Activated T-cell treated with anti-CD3 and anti-CD28 coated beads, Interleukin-2, amount 50 U/mL, for 48 hours (primary cell): ENCODE measurements at places on chromosomes 5 and 9.

DNA sequence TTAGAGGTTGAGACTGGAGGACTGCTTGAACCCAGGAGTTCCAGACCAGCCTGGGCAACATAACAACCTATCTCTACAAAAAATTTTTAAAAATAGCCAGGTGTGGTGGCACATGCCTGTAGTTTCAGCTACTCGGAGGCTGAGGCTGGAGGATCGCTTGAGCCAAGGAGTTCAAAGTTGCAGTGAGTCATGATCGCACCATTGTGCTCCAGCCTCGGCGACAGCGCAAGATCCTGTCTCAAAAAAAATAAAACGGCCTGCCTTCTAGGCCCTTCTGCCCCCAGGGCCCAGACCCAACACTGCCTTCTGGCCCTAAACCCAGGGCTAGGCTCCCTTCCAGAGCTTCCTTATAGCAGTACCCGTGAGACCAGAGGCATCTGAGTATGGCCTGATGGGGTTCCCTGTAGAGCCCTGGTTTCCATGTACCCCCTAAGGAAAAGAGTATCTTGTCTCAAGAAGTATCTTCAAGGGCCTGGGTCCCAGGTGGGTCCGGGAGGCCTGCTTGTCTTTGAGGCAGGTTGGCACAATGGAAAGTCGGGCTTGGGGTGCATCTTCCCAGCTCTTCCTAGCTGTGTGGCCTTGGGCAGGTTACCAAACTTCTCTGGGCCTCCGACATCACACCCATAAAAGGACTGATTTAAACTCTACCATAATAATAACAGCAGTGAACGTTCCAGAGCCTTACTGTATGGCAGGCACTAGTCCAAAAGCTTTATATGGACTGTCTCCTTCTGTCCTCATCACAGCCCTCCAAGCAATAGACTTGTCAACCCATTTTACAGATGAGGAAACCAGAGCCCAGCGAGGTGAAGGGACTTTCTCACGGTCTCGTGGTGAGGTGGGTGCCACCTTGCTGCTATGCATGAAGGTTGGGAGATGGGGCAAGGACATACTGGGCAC is 9.6 kb downstream of the LRRC8A start:
- no peak for DNase-seq

GRCh38 chr9:134285215-134285845 is 40.9 kb upstream of the RXRA start:
- DNase-seq, result no peak

- DNase-seq, result no peak
These were observed 14.7 kb upstream of the SMIM32 start for GRCh38 chr5:136207631-136208030.

GRCh38 chr5:154101184-154101583 is 62.4 kb downstream of the MFAP3 start:
- no peak for DNase-seq

DNA sequence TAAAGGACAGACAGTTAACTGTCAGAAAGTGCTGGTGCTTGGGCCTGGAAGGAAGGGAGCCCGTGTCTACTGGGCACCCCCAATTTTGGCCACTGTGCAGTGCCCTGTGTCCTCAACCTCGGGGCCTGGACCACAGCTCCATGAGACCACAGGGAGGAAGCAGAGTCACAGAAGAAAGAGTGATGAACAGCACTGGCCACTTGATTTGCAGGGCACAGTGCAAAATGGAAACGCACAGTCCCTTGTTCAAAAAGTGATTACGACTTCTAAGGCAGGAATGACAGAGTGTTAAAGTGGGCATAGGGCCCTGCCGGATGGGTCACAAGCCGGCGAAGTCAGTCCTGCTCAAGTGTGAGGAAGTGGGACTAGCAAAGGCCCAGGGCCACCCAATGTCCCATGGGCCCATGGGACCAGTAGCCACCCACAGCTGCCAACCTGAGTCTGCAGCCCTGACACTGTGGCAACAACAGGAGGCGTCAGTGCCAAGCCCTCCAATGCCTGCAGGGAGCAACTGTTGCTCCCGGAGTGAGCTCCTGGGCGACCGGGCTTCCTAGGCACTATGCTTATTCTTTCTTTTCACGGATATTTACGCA is 85.4 kb downstream of the ADAMTS2 start:
- DNase-seq, result no peak

- no peak for DNase-seq
These were observed 108.2 kb upstream of the KLF4 start for GRCh38 chr9:107597743-107598217.

- no peak for DNase-seq
These were observed 814.3 kb upstream of the CDH10 start for GRCh38 chr5:25459082-25459481.

- DNase-seq, result no peak
These were observed 401.6 kb downstream of the ANXA1 start for GRCh38 chr9:73553295-73553694.

DNA sequence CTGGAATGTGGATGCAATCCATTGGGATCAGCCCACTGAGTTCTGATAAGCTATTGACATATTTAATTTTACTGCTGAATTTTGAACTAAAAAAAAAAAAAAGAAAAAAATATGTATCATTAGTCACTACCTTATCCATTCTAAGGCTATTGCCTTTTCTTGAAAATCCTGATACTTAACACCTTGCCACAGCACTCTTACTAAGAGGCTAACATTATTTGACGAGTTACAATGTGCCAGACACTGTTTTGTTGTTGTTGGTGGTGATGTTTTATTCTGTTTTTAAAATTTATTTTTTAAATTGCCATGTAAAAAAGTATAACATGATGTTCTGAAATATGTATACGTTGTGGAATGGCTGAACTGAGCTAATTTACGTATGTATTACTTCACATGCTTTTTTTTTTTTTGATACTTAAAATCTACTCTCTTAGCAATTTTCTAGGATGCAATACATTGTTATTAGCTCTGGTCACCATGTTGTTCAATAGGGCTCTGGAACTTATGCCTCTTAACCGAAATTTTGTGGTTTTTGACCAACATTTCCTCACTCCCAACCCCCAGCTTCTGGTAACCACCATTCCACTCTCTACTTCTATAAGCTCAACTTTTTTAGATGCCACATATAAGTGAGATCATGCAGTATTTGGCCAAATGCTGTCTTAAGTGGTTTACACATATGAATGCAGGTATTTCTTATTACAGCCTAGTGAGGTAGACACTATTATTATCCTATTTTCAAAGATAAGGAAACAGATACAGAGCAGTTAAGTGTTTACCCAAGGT is 134.8 kb upstream of the PCA3 start:
- no peak for DNase-seq

GRCh38 chr5:50439221-50439620 is 1.9 kb downstream of the EMB start:
- no peak for DNase-seq

DNA sequence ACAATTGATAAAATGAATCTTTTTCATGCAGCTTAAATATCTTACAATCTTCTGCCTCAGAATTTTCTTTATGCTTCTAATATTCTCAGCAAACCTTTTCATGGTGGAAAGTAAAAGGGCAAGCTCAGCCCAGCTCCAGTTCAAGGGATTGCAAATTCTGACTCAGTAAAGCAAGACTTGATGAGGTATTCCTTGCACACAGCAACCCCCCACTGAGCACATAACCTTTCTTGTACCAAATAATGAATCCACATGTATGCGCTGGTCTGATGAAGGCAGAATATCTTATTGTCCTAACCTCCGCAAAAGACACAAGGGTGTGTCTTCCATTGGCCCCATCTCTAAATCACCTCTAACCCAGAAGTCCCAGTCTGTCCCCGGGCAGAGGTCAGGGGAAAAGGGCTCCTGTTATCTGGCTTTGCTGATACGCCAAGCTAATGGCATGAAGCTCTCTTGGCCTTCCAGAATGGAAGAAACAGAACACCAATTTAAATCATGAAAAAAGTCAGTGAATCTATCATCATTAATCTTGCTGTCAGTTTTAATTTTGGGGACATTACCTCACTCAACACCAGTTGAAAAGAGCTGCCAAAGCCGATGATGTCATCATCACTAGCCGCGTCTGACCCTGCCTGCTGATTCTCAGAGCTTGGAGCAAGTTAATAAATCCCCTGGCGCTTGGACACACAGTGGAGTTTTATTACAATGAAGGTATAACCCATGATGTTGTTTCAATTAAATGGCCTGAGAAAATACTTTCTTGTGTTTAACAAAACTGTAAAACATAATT is 592.5 kb upstream of the CLINT1 start:
- no peak for DNase-seq

DNA sequence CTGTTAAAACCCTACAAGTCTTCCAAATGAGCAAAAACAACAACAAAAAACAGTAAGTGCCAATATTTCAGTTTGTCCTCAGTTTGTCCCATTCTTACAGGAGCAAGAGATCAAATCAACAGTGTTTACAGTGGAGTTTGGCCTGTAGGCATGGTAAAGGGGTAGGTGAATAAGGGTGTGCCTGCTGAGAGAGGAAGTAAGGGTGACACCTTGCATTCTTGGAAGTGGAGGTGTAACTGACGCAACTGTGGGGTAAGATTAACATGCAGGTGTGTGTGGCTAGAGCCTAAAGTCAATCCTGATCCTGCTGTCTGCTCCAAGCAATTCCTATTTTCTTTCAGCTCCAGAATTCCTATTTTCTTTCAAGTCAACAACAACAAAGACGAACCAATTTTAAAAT is 43.4 kb downstream of the PFDN1 start:
- no peak for DNase-seq

GRCh38 chr5:95928724-95929253 is 32.9 kb downstream of the ELL2 start:
- no peak for DNase-seq

- DNase-seq, result no peak
These were observed 24.6 kb downstream of the NDUFA8 start for GRCh38 chr9:122134822-122135528.

GRCh38 chr5:23089286-23089685 is 236.1 kb upstream of the CDH12 start:
- no peak for DNase-seq

DNA sequence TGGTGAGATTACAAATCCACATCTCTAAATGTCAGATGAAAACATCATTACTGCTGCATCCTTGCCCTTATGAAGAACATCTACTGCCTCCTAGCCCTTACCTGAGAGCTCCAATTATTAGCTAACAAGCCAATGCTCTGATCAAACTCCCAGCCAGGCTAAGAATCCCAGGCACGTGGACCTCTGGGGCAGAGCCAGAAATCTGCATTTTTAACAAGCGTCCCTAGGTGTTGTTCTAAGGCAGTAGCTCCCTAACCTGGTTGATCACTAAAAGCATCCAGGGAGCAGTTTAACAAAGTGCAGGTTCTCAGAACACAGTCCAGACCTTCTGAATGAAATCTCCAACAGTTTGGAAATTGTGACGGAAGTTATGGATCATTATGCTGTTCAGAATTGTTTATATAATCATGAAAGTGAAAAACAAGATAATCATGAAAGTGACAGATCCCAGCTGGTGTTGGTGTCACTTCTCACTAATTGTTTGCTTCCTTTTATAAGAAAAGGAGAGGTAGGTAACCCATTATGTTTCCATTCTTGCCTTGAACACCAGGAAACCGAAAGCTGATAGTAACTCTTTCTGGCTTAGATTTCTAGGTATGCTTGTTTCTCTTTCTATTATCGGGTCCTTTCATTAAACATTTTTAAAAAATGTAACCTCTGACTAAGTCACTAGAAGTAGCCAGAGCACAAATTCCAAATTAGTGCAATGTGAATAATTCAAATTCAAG is 216.5 kb upstream of the NR4A3 start:
- DNase-seq, result no peak

DNA sequence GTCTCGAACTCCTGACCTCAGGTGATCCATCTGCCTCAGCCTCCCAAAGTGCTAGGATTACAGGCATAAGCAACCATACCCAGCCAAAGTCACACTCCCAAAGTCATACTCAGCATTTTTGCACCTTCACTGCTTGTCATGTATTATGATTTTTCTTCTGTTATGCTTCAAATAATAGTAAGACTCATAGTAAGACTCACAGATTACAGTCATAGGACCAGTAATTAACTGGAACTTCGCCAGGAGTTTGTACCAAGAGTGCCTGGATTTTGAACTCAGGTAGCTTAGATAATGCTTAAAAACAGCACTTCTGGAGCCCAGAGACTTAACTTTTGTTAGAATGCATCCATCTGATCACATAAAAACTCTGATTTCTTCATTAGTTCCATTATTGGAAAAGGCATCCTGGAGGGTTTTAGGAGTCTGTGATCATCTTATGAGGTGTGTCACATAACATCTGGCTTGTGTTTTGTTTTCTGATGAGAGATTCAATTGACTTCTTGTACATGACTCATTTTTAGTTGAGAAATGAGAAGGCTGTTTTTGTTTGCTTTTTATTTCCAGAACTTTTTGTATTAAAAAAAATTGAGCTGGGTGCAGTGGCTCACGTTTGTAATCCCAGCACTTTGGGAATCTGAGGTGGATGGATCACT is 131.5 kb downstream of the ADAMTS19 start:
- DNase-seq, result no peak

GRCh38 chr5:171891150-171891549 is 105.5 kb downstream of the SMIM23 start:
- DNase-seq, result no peak

DNA sequence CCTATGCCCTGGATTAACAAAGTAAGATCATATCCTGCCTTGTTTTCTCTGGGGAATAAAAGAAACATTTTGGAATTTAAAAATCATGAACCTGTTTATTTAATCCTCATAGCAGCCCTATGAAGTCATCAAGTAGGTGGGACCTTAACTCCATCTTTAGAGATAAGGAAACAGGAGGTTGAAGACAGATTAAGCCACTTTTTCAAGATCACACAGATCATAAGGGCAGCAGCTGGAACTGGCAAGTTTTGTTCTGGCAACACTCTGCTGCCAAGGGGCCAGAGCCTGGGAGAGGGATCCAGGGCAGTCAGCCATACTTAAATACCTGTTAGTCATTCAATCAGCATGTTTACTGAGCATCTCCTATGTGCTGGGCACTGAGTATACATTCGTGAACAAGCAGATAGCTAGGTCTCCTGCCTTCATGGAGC is 63.7 kb downstream of the SLC1A1 start:
- no peak for DNase-seq

- peak; percentile 50 for DNase-seq
These were observed 2.3 kb downstream of the ANXA2R start for GRCh38 chr5:43037636-43038495.

DNA sequence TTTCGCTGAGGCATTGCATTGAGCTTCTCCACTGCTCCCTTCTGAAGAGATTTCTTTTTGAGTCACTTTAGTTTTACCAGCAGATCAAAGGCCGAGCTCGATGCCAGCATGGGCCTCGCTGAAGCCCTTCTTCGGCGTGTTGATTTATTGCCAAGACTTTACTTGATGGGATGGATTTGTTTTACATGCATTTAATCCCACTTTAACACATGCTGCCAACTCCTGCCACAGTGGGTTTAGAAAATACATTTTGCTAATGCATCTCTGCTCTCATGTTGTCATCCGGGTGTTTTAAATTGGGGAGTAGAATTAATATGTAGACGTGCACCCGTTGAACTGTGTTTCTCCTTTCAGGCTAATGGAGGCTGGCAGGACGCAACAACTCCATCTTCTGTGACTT is 218.3 kb downstream of the PBX3 start:
- no peak for DNase-seq

DNA sequence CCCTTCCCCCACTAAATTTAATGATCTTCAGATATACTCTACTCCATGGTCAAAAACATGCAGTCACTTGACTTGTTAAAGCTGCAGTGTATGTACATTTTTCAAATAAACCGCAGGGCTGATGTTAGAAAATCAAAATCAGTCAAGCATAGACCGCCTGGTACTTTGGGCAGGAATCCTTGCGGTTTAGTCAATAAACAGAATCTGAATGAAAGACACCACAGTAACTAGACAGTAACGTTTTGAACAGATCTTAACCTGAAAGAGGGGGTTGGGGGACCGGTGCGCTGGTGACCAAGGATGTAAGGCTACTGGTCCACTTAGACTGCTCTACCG is 188.8 kb downstream of the BNC2 start:
- no peak for DNase-seq
